Choroid plexus epithelial cell (primary cell): ENCODE measurements at places on chromosomes 7 and 10.
A peak's percentile ranks its signal among the peaks of the same experiment; 100 is the strongest.

DNA sequence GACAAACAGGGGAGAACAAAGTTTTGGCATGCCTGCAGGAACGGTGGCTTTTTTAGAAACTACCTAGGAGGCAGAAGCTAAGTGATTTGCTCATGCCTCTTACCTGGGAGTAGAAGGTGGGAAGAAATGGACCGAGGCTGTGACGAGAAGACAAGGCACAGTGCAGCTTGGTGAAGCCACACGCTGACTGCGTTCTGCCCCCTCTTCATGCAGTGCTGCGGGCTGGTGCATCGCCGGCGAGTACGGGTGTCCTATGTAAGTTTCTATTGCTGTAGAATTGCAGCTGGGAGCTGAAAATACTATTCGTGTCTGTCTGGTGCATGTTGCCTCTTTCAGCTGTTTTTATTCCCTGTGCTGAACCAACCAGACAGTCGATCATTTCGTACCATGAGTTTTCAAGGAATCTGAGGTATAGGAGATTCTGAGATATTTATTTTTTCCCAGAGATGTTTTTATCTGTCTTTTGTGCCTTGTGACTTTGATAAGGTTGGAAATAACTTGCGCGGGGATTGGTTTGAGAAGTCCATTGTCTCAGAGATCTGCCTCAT, 120.9 kb downstream of the CACNB2 start:
- no peak for DNase-seq

- peak; percentile 24 for DNase-seq
These were observed 23.4 kb downstream of the FRMPD2 start for GRCh38 chr10:48251152-48251524.

DNA sequence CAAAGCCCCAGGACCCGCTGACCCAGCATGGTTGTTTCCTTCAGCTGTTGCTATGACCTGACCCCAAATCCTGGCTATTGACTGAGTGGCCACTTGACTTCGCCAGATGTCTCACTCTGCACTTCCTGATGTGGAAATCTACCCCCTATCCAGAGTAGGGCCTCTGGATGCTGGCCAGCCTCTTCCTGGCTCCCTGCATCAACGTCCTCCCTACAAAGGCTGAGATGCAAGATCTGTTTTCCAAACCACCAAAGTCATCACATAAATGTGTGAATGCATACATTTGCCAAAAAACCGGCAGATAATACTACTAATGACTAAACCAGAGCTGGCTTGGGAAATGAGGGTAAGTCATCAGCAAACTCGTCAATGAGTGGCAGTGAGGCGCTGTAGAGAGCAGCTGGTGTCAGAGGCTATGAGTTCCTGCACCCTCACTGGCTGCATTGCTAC, 70.4 kb downstream of the PYROXD2 start:
- peak; percentile 87 for DNase-seq

- DNase-seq, result no peak
These were observed 35.8 kb downstream of the PDGFA start for GRCh38 chr7:483656-484355.

- DNase-seq, result peak; percentile 97
These were observed 35.9 kb downstream of the ACSM6 start for GRCh38 chr10:95229724-95230627.

- DNase-seq, result no peak
These were observed 121.1 kb downstream of the AOAH start for GRCh38 chr7:36602934-36603887.

- peak; percentile 80 for DNase-seq
These were observed 24.6 kb upstream of the AKR1B10 start for GRCh38 chr7:134502463-134503371.

DNA sequence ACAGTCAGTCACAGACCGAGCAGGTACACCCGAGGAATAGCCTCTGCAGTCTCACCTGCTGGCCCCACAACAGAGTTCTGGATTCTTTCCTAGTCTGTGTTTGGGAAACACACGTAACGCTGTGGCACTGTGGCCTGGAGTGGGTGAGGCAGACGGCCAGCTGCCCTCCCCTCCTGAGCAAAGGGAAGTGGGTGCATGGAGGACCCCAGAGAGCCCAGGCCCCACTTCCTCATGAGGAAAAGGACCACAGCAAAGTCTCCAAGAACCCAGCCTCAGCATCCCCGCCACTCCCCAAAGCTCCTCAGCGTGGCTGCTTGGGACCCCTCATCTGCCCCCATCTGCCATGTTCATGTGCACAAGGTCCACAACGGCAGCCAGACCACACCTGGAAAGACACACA, 530.2 kb downstream of the PTPRN2 start:
- DNase-seq, result no peak

- no peak for DNase-seq
These were observed at the start of gene HYAL4 for GRCh38 chr7:123844712-123845219. Gene HYAL4 (plus strand): TSS chr7:123845169. CDS start chr7:123868274, 23,105 bp downstream.

GRCh38 chr7:4072161-4072925, 609.8 kb upstream of the FOXK1 start:
- no peak for DNase-seq

DNA sequence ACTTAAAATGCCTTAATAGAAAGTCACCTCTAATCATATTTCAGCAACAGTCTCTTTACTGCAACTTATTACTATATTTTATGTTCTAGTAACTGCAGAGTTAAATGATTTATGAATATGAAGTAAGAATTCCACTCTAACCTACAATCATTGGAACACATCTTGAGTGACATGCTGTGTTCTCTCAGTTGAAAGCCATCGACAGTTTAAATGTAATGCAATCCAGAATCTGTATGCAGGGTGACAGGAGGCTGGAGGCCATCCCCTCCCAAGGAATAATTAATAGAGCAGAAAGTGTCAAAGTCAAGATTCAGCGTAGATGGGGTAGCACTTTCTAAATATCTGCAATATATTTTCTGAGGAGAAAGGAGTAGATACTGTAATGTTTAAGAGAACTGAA, 590.3 kb upstream of the SORCS1 start:
- DNase-seq, result no peak

DNA sequence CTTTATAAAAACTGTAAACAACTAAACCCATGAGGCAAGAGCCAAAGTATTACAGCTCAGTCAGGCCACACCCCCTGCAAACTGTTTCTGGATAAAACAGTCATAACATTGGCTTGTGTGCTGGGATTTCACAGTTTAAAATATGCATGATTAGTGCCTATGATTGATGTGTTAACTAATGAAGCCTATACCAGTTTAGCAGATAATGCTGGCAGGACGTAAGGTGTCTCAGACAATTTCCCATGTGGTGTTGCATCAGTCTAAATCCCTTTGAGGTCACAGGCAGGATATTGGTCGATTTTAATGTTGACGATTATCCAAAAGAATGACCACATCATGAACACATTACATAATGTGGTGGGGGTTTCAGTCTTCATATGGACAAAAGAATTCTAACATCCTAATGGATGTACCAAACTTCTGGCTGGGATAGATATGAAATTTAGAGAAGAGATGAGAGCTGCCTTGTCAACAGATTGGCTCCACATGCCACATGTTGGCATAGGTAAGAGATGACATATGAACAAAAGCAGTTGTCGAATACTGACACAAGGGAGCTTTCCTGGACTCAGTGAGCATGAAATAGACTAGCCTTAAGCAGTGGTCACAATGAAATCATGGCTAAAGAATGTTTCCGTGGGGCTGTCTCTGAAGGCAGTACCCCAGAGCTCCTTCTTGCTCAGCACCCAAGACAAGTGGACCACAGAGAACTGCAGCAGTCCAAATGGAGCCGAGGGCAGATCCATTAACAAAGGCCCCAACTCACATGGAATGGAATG, 445.6 kb downstream of the GFRA1 start:
- DNase-seq, result no peak

DNA sequence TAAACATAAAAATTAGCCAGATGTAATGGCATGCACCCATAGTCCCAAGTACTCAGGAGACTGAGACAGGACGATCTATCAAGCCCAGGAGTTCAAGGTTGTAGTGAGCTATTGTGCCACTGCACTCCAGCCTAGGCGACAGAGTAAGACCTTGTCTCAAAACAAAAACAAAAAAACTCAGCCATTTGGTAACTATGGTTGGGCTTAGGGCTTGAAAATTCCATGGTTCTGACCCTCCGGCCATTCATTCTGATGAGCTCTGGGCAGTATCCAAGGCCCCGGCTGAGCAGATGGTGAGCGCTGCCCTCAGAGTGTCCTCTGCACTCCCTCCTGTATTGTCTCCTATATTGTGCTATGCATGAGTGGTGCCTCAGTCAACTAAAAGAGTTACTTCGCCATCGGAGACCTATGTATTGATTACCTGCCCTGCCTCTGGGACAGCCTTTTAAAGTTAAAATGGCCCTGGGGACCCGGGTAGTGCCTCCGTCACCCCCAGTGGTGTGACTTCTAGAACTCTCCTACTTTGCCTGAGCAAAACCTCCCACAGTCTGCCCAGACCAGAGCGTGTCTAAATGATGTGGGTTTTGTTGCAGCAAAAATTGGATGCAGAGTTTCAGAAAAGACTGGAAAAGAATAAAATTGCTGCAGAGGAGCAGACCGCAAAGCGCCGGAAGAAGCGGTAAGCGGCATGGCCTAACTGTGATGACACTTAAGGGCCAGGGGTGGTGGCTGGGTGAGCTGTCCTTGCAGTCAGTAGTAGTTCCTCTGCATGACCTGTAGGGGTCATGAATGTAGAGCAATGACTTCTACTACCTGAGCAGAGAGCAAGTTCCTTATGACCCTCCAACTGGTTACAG, 8.1 kb downstream of the PRKRIP1 start:
- peak; percentile 63 for DNase-seq

DNA sequence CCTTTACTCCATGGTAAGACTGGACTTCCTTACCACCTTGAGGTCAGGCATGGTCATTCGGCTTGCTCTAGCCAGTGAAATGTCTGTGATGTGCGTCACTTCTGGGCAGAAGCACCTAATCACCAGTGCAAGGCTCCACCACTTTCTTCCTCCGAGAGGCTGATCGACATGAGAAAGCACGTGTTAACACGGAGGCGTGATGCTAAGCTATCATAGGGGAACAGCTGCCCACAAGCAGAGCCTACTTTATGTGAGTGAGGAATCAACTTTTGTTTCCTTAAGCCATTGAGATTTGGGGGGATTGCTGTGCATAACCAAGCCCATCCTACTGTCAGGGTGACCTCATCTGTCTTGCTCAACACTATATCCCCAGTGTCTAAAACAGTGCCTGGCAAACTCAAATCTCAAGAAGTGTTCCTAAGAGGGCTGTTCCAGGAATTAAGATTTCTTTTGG, 23.1 kb upstream of the SAR1A start:
- DNase-seq, result no peak
